ENCODE measurements at places on chromosomes 1 and 21.

- no peak for DNase-seq
These were observed 9.6 kb downstream of the TENT5C start for GRCh38 chr1:117615474-117615873.

GRCh38 chr1:160800645-160801408, 4.9 kb downstream of the LY9 start:
- DNase-seq = peak; percentile 33

- no peak for DNase-seq
These were observed at the start of gene ERICH3 for GRCh38 chr1:74673351-74674111. Gene ERICH3, minus strand, starts transcription at chr1:74673792. Its CDS starts 273 bp downstream, at chr1:74673519.

DNA sequence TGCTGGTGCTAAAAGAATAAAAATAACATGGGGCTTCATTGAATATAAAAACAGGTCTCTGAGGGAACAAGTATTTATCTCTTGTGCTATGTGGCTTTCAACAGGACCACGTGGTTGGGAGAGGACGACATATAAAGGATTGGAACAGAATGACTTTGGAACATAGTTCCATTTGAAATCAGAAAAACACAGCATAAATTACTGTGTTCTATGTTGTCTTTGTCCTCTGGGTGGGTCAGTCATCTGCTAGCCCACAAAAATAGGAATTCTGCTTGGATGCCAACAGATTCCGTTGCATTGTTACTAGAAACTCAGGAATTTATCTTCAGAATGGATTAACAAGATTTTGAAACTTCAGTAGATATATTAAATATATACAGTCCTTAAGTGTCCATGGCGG, 5.9 kb downstream of the CEP85 start:
- DNase-seq = no peak

DNA sequence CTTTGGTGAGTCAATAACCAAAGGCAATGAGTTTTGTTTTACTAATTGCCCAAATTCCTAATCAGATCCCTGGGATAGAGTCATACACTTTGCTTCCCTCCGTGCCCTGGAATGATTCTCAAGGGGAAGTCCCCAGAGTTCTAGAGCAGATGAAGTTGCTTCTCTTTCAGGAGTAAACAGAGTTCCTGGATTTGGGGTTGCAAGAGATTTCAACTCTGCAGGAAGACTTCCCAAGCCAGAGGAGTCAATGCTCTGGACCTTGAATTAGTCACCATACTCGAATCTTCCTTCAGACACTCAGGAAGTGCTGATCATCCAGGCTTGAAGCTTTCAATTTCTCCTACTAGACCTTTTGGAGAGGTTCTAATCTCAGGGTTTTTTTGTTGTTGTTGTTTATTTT, 39.6 kb downstream of the FCER1A start:
- no peak for DNase-seq

GRCh38 chr1:155008015-155008941, 5.7 kb downstream of the ZBTB7B start:
- DNase-seq = peak; percentile 48

- no peak for DNase-seq
These were observed 307.1 kb downstream of the AMY1C start for GRCh38 chr1:104056786-104057185.

- no peak for DNase-seq
These were observed 51.2 kb downstream of the DNTTIP2 start for GRCh38 chr1:93827633-93828366.

DNA sequence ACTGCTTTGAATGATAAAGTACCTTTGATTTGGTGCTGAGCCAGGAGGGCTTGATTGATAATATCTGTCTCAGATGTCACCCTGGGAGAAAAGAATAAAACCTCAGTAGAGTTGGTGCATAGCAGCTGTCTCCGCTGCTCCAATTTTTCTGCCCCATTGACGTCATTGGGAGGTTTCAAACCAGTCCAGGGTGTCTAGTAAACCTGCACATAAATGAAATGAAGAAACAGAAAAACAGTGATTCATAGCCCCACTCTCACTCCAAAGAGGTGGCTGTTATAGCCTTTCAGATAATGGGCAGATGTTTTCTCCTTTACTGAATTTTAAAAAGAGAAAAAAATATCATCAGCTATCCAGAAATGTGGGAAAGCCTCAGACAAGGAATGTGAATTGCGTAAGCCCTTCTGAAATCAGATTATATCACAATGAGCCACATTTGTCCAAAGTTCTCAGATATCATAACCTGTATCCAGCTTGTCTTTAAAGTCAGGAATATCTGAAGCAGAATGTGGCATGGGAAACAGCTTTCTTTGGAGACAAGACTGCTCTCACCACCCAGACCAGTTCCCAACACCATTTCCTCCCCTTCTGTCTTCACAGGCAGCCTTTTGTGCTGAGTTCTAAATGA, 351.3 kb upstream of the SGIP1 start:
- DNase-seq = peak; percentile 19

DNA sequence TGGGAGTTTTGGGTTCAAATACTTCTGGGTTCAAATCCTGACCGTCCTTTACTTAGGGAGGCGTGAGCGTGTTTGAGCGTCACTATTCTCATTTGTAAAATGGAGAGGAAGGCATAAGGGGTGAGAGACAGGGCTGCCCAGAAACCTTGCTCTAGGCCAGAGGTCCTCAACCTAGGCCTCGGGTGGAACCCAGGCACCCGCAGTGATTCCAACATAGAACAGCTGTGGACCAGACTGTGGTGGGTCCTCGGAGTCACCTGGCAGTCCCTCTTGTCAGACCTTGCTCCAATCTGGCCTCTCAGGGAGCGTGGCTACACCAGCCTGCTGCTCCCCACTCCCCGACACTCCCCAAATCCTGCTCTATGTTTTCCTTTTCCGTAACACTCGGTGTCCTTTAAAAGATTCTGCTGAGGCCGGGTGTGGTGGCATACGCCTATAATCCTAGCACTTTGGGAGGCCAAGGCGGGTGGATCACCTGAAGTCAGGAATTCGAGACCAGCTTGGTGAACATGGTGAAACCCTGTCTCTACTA, 116.4 kb downstream of the PGBD5 start:
- no peak for DNase-seq

DNA sequence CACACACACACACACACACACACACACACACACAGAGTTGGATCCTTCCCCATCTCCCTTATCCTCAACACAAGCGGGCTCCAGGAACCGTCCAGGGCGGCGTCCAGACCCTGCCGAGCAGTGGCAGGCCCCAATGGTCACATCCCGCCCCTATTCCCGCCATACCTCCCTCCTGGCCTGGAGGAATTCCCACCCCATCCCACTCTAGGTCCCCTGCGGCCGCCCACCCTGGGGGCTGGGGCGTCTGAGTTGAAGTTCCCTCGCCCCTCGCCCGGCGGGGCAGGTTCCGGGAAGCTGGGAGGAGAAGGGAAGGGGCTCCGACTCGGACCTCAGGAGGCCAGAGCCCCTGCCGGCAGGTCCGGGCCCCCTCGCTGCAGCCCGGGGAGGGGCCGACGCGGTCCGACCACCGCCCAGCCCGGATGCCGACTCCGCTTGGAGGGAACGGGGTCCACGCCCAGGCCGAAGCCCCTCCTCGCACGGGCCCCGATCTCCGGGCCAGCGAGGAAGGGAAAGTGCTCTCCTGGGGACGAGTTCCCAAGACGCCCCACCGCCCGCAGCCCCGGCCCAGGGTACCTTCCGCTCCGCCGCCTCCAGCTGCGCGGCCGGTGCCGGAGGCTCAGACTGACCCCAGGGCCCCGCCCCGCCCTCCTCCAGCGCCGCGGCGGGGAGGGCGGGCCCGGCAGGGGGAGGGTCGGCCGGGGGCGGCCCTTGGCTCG, at the start of gene RHOC:
Gene RHOC (minus strand): TSS at position 623 of the 716 bp plus-strand sequence. CDS start 3,328 bp downstream, outside the sequence.
- DNase-seq = no peak
